ENCODE measurements at places on chromosomes 2 and 18.

DNA sequence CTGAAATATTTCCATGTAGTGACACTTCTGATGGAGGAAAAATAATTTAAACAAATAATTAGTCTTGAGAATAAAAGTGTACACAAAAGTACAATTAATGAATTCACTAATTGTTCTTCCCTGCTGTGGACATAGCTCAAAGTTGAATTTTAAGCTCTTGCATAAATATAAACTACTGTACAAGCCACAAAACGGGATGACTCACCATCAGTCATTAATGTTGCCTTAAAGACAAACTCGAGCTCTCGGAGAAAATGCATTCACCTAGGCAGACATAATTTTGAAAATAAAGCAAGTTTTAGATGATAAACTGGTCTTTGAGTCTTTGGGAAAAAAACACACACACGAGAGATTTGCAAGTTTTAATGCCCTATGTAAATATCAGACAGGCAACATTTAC is 436.4 kb downstream of the ZNF521 start:
- peak; percentile 21 for DNase-seq

DNA sequence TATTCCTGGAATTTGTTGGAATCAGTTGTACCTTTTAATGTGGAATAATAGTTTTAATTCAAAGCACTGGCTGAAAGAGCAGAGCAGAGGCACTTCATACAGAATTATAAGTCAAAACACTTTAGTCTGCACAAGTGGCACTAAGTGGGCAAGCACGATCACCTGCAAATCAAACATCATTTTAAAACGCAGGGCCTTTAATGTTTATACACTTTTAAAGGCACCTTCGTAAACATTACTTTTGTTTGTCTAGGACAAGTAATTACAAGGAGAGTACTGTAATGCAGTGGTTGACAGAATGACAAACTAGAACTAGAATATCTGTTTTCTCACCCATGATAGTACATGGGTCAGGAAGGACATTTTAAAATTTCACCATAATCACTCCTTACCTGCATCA is 36.4 kb downstream of the LANCL1 start:
- DNase-seq, result no peak

GRCh38 chr2:64749446-64749845 is 95.7 kb upstream of the SERTAD2 start:
- no peak for DNase-seq

- no peak for DNase-seq
Observed at GRCh38 chr18:55115606-55116005, 156.3 kb upstream of the CCDC68 start.

DNA sequence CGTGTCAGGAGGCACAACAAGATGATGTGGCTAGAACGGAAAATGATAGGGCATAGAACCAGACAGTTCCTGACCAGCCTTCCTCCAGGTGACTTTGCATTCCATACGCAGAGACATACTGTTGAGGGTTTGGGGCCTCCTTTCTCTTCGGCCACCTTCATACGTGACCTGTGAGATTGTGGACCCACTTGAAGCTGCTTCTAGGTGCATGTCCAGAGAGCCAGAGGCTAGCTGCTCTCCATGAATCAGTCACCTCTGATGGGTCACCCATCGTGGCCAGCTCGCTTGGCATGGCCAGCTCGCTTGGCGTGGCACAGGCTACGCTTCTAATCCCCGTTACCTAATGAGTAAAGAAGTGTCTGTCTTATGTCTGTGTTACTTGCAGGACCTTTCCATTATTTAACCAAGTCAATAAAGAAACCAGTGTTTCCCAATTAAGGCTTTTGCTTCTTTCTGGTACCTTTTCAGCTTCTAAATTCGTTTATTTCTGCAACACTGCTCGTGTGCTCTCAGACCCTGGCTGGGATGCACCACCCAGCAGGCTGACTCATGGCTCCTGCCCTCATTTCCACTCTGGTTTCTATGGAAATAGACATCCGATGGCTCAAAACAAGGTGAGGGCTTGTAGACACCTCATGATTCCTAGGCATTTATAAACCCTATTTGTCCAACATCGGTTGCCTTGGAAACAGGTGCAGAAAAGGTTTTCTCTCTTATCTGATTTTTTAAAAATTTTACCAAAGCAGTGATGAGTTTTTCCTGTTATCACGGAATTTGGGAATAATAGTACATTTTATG is 86.7 kb upstream of the B3GNT7 start:
- no peak for DNase-seq

- no peak for DNase-seq
Observed at GRCh38 chr2:43139501-43139900, 86.9 kb downstream of the ZFP36L2 start.

- DNase-seq, result no peak
Observed at GRCh38 chr18:79940814-79941472, 10.5 kb downstream of the SLC66A2 start.

DNA sequence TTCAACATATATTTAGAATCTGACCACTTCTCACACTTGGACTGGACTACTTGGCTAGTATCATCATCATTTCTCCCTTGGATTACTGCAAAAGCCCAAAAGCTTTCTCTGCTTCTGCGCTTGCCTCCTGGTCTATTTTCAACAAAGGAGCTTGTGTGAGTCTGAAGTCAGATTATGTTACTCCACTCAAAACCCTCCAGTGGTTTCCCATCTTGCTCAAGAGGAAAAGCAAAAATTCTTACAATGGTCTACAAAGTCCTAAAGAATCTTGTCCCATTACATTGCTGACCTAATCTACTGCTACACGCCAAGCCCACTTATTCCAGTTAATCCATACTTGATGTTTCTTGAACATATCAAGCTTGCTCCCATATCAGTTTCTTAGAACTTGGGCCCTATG is 9.6 kb downstream of the PREPL start:
- no peak for DNase-seq

- DNase-seq, result no peak
Observed at GRCh38 chr2:56211048-56211447, 27.3 kb downstream of the CCDC85A start.

DNA sequence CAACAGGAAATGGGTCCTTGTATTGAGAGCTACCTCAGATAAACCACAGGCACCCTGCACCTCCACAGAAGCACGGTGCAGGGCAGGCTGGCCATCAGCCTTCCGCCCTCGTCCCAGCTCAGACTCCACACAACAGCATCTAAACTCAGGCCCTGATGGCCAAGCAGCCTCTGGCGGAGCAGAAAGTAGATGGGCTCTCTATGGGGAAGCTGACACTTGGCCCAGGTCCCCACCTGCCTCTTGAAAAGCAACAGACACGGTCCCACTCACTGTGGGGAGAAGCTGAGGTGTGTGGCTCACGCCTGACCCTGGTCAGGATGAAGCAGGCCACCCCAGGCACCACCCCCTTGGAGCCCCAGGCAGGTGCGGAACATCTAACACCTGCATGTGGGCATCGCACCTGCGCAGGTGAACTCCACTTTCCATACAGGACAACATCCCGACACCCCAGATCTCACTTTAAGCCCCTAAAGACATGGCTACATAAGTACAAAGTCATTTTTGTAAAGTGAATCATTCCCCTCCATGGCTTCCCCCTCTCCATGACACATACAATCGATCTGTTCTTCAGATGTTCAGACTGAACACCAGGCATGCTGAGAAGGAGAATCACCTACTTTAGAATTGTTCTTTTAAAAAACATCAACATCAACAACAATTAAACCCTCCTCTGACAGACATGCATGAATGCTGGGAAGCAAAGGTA is 208.4 kb downstream of the ZBTB7C start:
- no peak for DNase-seq

- DNase-seq, result no peak
Observed at GRCh38 chr2:230861552-230862255, 3.0 kb upstream of the ITM2C start.

DNA sequence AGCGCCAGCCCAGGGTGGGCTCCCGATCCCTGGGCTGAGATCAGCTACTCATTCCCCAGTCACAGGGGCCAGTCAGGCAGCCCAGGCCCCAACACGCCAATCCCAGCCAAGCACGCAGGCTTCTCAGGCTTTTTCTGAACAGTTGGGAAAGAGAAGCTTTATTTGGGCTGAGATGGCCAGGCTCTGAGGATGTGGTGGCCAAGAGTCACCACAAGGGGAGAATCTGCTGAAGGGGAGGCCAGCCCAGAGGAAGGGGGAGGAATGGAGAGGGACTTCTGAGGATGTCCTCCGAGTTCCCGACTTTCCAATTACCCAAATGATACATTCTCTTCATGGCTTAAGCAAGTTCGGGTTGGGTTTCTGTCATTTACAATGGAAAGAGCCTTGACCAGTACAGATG is 2.8 kb upstream of the DIPK1C start:
- DNase-seq, result no peak

DNA sequence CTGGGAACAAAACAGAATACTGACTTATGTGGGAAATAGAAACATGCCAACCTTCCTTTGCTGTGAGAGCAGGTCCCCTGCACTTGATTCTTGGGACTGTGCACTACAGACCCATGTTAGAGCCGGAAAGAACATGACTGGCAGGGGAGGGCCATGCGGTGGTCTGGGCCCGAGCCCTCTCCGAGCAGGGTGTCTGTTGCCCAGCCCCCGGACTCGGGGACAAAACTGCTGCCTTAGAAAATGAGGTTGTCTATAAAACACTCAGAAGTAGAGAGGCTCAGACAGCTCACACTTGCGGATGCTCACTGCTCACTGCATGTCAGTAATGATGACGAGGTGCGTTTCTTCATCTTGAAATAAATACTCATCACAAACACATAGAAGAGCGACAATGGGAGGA is 270.7 kb upstream of the HDAC4 start:
- DNase-seq, result no peak

DNA sequence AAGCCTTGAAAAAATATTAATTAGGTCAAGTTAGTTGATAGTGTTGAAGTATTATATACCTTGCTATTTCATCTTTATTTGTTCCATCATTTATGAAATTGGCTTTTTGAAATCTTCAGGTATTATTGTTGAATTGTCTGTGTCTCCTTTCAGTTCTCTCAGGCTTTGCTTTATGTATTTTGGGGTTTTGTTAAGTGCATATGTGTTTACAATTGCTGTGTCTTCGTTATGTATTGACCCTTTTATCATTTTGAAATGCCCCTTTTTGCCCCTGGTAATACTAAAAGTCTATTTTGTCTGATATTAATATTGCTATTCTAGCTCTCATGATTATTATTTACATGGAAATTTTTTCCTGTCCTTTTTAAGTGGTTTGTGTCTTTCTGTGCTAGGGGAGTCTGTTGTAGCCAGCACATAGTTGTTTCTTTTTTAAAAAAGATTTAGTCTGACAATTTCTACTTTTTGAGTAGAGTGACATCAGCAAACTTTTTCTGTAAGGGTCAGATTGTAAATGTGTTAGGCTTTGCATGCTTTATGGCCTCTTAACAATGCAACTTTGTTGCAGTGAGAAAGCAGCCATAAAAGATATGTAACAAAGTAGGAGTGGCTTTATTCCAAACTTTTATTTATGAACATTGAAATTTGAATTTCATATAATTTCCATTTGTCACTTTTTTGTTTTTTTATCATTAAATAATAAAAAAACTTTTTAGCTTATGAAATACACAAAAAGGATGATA is 19.9 kb downstream of the SOCS6 start:
- no peak for DNase-seq

- no peak for DNase-seq
Observed at GRCh38 chr2:166831930-166832329, 56.4 kb upstream of the XIRP2 start.

DNA sequence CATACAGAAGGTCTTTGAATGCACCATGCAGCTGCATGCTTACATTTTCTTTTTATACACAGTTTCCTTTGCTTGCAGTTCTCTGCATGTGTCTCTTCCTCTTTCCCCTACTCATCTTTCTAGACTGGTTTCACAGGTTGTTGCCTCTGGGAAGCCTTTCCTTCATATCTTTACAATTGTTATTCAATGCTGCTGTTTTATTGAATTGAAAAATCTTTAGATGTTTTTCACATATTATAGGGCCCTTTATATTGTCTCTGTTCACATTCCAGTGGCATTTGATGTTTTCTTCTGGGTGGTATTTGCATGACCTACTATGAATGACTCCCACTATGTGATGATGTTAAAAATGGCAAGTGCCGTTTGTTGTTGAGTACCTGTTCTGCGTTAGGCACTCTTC is 91.1 kb downstream of the DIS3L2 start:
- DNase-seq, result no peak

DNA sequence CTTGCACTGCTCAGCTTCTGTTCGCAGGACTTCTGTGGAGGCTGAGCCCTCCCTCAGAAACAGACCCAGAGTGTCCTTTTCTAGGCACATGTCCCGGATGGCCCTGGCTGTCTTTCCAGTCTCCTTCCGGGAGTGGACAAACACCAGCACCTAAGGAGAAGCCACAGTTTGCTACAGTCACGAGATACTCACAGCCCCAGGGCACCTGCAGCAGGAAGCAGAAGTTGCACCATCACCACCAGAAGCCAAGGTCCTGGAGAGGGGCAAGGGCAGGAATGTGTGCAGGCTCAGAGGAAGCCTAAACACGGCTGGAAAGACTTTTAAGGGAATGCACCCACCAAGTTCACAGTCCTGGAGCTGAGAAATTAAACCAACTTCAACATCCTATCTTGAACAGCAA is 13.6 kb downstream of the SNRNP200 start:
- no peak for DNase-seq

- no peak for DNase-seq
Observed at GRCh38 chr18:6366776-6367175, 47.9 kb downstream of the L3MBTL4 start.

DNA sequence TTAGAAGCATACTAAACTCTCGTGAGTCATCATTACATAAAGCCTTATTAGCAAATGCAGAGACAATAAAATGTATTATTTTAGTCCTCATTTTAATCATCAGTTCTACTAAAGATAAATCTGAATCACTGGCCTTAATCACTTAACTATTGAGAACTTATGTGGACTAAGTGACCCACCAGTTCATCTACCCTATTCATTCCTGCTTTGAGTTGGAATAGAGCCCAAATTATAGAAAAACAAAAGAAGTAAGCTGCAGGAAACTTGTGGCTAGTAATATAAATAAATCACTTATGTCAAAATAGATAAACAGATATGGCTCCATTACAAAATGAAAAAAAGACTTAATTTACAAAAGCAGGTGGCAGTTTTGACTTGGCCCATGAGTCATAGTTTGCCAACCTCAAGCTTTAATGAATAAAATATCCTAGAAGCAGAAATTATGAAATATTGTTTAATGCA is 851.8 kb upstream of the CRIM1 start:
- no peak for DNase-seq

GRCh38 chr2:55014962-55015939 is 35.0 kb downstream of the RTN4 start:
- DNase-seq, result peak; percentile 57

DNA sequence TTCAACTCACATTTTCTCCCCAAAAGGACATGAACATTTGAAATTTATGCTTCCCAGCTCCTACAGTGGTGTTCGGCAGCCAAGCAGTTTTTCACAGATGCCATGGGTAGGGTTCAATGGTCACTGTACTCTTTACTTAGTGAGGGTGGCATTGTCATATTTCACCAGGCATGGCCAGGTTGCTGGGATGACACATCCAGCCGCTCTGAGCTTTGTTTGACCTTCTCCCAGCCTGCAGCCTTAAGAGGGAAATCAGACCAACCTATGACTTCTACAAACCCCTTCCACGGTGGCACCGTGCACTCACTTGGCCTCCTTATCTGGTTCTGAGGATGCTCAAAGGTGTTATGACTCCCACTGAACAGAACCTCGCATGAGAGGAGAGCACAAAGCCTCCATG is 108.4 kb upstream of the SH3BP4 start:
- no peak for DNase-seq

- no peak for DNase-seq
Observed at GRCh38 chr2:149185942-149186490, 144.4 kb upstream of the LYPD6 start.

GRCh38 chr2:112994648-112995047 is 10.6 kb upstream of the IL36A start:
- no peak for DNase-seq

Measured in fibroblast of skin of left quadriceps (primary cell).